Endothelial cell of umbilical vein (primary cell): ENCODE measurements at places on chromosomes 1 and 21.

DNA sequence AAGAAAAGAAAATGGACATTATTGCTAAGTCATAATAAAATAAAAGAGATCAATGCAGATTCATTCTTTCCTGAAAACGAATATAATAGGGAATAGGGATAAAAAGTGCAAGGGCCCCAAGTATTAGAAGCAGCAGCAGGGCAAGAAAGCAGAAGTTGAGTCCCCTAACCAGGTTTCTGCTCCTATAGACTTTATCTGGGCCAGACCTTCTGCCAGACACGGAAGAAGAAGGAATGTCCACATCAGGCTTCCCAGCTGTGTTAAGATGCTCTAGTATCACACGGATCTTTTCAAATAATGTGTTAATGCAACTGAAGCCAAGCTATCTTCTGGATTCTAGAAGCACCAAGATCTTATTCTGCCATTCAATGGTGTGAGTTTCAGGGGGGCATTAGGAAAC is 26.9 kb downstream of the CD244 start:
- no peak for DNase-seq

GRCh38 chr1:111141245-111142220 is 1.5 kb downstream of the CEPT1 start:
- peak; percentile 3 for DNase-seq

DNA sequence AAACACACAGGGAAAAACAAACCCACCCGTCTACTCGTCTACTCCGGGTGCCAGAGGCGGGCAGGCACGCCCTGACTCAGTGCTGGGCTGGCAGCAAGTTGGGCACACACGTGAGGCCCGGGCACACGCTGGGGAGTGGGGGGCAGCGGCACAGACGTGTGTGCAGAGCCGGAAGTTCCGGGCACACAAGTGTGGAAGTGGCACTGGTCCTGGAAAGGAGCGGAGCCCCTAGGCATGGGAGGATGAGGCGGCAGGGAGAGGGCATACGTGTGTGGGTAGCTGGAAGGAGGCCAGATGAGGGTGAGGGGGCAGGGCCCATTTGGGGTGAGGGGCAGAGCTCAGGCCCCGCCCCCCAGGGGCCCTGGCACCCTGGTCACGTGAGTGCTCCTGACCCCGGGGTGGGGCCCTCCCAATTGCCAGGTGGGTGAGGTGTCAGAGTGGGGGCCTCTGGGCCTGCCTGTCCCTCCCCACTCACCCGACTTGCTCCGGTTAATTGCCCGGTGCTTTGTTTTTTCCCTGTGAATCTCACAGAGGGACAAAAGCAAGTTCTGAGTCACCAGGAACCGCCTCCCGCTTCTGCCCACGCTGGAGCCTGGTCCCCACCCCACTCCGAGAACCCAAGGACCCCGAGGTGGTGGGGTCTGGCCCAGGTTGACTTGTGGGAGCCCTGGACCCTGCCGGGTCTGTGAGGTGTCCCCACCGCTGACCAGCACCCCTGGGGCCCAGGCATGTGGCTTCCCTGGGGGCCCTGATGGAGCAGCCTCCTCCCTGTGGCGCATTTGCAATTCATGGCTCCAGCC is 104.8 kb upstream of the CASZ1 start:
- DNase-seq: no peak

- DNase-seq: no peak
Observed at GRCh38 chr1:227335242-227336020, 17.1 kb upstream of the CDC42BPA start.

DNA sequence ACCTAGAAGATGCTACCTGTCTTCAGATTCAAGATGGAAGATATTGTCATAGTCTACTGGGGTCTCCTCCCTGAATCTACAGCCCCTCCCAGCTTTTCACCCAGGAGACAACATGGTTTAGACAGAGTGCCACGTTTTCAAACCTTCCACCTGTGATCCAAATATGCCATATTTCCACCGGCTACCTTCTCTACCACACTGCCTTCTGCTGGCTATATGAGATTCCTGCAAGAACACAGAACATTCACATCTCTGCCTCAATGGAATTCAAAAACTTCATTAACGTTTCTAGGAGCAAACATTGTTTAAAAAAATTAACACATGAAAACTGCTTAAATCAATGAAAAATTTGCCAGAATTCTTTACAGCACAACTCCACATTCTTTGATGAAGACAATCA is 12.9 kb upstream of the LELP1 start:
- no peak for DNase-seq

DNA sequence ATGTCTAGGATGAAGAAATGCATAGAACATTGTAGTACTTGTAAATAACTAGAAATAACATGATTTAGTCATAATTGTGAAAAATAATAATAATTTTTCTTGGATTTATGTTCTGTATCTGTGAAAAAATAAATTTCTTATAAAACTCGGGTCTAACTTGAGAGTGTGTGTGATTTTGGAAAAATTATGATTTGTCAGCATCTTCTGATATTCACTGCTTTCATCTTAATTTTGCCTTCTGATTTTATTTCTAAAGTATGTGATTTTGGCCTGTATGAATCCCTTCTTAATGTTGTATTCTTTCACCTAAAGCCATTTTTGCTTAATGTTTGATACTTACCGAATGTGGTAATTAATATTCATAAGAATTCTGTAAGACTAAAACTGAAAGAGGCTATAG is 14.3 kb downstream of the IFI44 start:
- DNase-seq: no peak

GRCh38 chr21:31354122-31354521 is 10.1 kb upstream of the TIAM1 start:
- DNase-seq: no peak

DNA sequence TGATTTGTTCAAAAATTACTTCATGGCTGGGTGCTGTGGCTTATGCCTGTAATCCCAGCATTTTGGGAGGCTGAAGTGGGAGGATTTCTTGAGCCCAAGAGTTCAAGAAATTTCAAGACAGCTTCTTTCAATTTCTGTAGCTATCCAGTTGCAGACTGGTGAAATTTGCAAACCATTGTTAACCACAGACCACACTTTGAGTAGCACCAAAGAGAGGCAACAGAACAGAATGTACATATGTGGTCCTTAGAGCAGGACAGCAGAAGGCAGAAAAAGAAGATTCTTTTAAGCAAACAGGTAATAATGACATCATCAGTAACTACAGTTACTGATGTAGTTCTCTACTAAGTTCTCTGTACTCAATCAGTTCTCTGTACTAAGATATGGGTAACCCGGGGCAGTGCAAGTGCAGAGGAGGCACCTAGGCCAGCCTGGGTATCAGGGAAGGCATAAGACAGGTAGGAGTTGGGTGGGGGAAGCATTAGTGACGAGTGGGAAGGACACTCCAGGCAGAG is 5.5 kb upstream of the KLF17 start:
- DNase-seq: no peak

- no peak for DNase-seq
Observed at GRCh38 chr1:3003039-3003940, 18.0 kb upstream of the ACTRT2 start.

- DNase-seq: no peak
Observed at GRCh38 chr1:201637282-201638079, 98.6 kb downstream of the NAV1 start.

- no peak for DNase-seq
Observed at GRCh38 chr1:228783418-228784040, 48.2 kb downstream of the RHOU start.

DNA sequence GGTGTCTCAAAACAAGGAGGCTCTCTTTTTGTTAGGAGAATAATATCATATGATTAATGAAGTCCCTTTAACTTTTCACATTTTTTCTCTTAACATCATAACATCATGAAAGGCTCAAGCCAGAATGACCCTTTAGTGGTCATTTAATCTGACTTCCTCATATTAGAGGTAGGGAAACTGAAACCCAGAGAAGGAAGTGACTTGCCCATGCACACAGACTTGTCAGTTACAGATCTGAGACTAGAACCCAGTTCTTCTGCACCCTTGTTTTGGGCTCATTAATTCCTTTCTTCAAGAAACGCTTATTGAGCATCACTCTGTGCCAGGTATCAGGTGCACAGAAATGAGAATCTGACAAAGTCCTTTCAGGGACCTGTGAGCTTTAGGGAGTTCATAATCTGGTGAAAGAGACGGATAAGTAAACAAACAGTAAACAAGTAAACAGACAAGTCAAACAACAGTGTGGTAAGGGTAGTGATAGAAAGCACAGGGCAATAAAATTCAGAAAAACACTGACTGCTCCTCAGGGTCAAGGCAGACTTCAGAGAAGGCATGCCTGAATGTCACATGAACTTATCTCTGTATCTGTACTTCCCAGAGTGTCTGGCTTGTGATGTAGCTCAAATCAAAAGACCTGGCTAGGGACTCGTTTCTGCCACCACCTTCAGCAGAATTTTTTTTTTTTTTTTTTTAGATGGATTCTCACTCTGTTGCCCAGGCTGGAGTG is 38.3 kb upstream of the OSBPL9 start:
- DNase-seq: no peak

GRCh38 chr1:32142446-32143301 is 34.8 kb downstream of the KPNA6 start:
- DNase-seq: no peak

DNA sequence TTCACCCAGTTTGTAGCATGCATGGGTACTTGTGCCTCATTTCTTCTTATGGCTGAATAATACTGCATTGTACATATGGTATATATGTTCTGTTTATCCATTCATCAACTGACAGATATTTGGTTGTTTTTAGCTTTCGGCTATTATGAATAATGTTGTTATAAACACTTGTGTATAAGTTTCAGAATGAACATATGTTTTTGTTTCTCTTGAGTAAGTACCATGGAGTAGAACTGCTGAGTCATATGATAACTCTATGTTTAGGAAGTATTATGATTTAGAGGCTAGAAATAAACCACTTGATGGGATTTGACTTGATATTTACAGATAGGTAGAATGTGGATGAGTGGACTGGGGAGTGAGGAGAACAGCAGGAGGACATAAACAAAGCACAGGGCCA is 48.6 kb downstream of the WNT2B start:
- DNase-seq: no peak

DNA sequence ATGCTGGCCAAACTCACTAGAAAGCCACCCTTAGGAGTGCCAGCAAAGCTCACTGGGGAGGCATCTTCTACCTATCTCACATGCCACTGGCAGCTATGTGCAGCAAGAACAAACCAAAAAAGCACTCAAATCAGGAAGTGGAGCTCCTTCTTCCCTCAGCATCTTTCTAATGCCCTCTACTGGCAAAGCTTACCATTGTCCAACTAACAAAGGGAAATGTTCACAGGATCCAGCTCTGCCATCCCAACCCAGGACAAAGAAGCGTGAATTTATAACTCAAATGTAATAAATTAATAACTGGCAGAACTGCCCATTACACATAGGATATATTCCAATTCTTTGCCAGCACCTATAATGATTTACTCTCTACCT is 38.9 kb downstream of the LEPR start:
- DNase-seq: peak; percentile 50

DNA sequence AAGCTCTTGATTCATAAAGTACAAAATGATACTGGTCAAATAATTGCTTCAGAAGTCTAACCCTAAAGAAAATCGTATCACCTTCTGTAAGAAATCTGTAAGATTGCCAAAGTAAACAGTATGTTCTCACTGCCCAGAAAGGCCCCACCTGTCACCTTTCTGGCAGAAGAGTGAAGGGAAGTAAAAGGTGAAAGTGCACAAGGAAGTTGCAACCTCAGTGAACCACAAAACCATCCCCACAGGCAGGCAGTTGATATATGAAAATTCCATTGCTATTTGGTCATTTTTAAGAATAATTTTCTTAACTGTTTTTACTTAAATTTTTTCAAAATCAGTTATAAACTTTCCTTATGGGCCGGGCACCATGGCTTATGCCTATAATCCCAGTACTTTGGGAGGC is 48.5 kb upstream of the FBXO28 start:
- no peak for DNase-seq
